ENCODE measurements at places on chromosomes 3 and 15.

- no peak for DNase-seq
Observed at GRCh38 chr3:48820612-48821324, 26.9 kb downstream of the PRKAR2A start.

- DNase-seq: no peak
Observed at GRCh38 chr3:11513817-11514135, 129.9 kb downstream of the VGLL4 start.

DNA sequence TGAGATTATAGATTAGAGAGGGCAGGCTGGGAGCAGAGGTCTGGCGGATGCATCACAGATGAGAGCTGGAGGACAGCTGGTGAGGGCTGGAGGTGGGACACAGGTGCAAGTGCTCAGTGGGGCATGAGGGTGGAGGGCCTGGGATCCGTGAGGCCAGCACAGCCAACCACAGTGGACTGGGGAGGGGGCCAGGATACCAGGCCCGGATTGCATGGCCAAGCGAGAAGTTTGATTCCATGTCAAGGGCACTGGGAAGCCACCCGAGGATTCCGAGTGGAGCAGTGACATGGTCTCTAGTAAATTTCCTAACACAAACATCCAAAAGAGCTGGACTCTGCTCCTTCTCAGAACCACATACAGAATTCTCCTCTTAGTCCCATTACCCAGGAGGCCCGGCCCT lies 44.0 kb upstream of the SLC41A3 start:
- no peak for DNase-seq

GRCh38 chr3:148962513-148962912 lies 28.8 kb upstream of the GYG1 start:
- DNase-seq: no peak

GRCh38 chr15:67178569-67179210 lies 75.8 kb downstream of the AAGAB start:
- DNase-seq: no peak

DNA sequence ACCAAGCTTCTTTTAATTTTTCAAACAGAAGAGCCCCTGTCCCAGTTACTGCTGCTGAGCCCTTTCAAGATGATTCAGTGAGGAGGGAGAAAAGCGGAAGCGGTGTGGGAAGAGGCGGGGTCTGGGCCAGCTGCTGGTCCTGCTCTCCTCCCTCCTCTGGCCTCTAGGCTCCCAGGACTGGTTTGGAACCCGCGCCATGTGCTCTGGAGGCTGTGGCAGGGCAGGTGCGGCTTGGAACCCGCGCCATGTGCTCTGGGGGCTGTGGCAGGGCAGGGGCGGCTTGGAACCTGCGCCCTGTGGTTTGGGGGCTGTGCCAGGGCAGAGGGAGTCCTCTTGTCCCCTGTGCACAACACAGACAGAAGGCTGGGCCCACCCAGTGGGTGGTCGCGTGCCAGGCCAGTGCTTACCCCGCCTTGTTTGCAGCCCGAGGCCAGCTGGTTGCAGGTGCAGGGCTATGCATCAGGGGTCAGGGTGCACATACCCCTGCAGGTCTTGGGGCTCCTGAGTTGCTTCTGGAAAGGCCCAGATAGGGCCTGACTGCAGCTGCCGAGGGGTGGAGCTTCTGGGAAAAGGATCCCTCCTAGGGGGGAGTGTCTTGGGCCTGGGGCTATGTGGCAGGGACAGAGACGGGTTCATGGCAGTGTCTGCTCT lies 12.2 kb downstream of the ALG1L2 start:
- no peak for DNase-seq

DNA sequence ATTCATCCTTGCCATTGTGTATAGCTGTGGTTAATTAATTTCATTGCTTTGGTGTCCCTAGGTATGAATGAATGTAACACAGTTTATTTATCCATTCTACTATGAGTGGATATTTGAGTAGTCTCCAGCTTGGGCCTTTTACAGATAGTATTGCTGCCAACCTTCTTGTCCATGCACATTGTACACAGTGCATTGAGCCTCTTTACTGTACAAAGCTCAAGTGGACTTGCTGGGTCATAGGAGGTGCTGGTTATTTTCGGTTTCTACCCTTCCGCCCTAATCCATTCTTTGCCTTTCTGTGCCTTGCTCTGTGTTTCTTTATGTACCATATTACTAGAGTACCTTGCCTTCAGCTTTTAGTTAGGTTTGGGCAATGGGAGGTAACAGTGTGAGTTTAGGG lies 60.7 kb downstream of the DUT start:
- no peak for DNase-seq

- DNase-seq: no peak
Observed at GRCh38 chr15:88029696-88030095, 226.8 kb downstream of the NTRK3 start.

DNA sequence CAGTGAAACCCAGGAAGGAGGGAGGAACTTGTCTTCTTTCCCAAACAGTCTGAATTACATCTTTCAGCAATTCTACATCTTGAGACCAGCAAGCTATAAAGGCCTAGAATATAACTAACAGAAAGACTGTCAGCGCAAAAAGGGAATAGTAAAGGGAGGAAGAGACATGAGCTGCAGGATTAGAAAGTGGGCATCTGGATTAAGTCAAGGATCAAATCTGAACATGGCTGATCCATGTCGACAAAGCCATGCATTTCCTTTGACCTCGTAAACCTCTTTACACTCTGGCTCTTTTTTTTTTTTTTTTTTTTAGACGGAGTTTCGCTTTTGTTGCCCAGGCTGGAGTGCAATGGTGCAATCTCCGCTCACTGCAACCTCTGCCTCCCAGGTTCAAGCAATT lies 35.4 kb upstream of the KCNMB3 start:
- DNase-seq: no peak

- DNase-seq: no peak
Observed at GRCh38 chr15:101611580-101612299, 40.4 kb downstream of the TM2D3 start.

- no peak for DNase-seq
Observed at GRCh38 chr3:188697127-188697526, 474.6 kb upstream of the TPRG1 start.

DNA sequence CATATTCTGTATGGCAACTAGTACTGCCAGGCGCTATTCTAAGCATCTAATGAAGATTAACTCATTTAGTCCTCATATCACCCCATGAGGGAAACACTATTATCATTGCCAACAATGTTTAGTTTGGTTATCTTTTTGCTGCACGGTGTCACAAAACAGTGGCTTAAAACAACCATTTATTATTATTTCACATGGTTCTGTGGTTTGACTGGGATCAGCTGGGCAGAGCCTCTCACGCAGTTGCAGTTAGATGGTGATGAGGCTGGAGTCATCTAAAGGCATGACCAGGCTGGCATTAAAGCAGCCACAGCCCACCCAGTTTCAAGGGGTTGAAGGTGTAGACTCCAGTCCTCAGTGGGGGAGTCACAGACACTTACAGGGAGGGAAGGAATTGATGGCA lies 32.8 kb upstream of the RASA2 start:
- DNase-seq: no peak

- DNase-seq: no peak
Observed at GRCh38 chr15:33360886-33361285, 50.1 kb downstream of the RYR3 start.

Measured in activated CD4-positive, CD25-positive, alpha-beta regulatory T cell (primary cell).